ENCODE measurements at places on chromosomes 12 and 14.

DNA sequence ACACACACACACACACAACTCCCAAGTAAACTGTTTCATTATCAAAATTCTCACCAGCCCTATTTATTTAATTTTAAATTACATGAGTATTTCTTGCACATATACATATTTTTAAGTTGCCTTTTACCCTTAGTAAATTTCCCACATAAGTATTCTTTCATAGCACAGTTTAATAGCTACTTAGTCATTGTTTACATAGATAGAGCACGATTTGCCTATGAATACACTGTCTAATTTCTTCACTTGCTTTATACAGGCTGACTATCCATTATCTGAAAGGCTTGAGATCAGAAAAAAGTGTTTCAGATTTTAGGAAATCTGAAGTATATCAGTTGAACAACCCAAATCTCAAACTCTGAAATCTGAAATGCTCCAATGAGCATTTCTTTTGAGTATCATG lies 30.9 kb downstream of the NIN start:
- no peak for DNase-seq

- no peak for DNase-seq
These were observed 93.5 kb downstream of the RTN1 start for GRCh38 chr14:59777006-59777579.

GRCh38 chr14:57567220-57567619 lies 73.6 kb upstream of the CCDC198 start:
- no peak for DNase-seq

DNA sequence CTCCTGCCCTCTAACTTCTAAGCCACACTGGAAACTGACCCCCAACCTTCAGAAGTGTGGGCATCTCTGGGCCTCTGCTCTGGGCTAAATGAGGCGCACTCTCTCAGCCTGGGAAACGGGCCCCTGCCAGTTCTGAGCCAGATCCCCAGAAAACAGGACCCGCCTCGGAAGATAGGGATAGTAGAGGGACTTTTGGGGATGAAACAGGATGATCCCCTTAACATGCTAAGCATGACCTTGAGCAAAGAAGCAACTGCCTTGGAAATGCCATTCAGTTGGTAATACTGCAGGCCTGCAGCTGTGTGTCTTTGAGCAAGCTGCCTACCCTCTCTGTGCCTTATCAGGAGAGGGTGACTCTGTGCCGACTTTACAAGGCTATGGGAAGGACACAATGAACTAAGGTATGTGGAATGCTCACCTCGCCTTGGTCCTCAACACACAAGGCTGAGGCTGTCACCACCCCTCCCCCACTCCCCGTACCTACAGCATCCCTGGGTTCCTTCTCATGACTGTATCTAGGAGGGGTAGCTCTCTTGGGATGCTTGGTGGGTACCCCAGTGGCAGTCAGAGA lies 54.0 kb downstream of the NCOR2 start:
- no peak for DNase-seq

GRCh38 chr14:101813833-101814232 lies 52.3 kb downstream of the PPP2R5C start:
- DNase-seq = no peak

DNA sequence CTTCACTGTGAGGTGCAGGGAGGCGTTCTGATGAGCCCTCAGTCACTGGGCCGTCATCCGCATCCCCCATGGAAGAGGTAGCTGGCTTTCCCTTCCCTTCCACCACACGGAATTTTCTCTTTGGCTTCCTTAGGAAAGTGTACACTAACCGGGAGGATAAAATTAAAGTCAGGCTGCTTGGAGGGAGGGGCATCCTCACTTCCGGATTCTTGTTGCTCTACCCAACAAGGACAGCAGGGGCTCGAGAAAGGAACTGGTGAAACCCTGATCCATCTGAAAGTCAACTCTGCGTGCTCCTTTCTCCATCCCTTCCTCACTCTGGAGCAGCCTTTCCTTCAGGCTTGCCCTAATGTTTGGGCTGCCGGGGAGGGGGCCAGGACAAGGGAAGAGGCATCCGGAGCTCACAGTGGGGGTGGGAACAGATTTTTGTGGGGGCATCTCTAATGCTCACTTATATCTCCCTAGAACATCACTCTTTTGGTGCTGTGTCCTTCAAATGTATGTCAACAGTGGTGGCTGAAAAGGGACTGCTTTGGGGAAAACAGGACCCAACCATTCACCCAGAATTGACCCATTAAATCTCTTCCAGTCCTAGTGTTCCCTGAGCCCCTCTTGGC lies 101.4 kb upstream of the FKBP4 start:
- no peak for DNase-seq

DNA sequence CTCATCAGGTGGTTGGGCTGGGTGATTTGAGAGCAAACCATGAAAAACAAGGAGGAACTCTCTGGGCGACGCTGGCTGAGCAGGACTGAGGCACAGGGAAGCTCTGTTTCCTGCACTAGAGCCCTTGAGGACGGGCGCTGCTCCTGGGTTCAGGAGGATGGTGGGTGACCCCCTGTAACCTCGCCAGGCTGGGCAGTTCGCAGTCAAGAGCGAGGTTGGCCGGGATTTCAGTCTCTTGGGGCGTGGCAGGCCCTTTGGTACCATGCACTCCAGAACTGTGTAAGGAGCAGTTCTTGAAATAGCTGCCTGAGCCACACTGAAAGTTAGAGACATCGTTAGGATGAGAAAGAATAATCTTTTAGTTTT lies 202.2 kb downstream of the TSPAN9 start:
- DNase-seq = no peak

GRCh38 chr12:9084417-9084816 lies 31.3 kb downstream of the A2M start:
- DNase-seq = no peak

DNA sequence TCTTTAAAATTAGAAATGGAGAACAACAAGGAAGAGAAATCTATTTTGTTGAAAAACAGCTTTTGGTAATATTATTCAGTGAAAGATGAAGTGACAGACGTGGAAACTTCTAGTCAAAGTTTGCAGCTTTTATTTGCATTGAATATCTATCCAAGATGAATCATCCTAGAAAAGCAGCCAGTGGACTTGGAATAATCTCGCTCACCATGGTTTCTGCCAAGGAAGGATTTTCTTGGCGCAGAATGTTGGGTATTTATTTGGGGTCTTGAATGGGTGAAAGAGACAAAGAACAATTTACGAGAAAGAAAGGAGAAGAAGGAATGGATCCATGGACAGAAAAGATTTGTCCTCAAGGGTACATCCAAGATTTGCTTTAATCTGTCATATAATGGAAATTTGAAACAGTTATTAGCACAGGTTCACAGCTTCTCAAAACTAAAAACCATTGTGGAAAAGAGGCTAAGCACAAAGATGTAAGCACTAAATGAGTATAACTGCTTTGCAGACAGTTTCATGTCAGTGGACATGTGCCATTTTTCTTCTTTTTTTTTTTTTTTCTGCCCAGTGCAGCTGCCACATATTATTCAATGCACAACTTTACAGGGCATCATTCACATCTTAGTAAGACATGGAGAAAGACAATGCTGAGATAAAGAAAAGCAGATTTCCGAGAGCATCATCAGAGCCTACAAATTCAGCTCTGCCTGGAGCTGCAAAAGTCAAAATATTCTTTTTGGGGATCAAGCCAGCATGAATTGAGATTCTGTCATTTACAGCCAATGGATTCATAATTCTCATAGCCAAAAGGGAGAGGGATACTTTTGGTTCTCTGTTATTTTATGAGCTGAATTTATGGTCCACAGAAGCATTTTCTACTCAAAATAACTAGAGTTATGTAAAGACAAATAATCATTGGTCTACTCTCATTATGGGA lies 333.7 kb downstream of the DAD1 start:
- DNase-seq = no peak

- DNase-seq = no peak
These were observed 157.6 kb downstream of the FOXA1 start for GRCh38 chr14:37437490-37437889.

DNA sequence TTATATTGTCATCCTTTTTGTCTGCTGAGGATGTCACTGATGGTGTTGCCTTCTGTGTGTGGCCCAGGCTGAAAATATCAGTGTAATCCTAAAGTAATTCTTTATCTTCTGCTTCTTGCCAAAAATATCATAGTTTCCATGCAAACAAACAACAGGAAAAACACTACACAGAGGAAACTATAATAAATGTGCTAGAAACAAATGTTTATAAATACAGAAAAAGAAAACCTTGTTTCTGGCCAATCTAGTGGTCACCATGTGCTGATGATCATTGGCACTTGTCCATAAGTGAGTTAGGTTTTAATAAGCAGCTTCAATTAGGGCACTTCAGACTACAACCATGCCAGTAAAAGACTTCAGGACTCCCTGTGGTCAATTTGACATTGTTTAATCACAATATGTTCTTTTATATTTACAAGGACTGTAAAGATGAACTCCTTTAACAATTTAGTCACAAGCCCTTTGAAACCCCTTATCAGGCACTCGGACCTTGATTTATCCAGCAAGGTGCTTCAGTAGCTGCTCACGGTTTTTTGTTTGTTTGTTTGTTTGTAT lies 124.8 kb downstream of the TMTC3 start:
- no peak for DNase-seq

DNA sequence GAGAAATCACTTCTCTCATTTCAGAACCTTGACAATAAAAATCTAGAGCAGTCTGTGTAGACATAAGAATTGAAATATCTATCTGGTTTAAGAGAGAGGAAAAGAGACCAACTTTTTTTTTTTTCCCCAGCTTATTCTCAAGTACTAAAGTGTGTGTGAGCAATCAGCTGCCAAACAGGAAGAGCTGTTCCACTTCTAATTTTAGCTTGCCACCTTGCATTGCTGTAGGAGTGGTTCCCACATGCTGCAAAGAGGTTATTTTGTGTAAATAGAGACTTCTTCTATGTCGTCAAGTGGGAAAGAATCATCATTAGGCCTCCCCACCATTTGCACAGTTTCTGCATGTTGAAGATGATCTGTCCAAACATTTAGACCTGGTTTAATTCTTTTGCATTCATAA lies 142.6 kb downstream of the NPAS3 start:
- no peak for DNase-seq

- no peak for DNase-seq
These were observed 40.0 kb upstream of the ATF1 start for GRCh38 chr12:50723865-50724264.

- no peak for DNase-seq
These were observed 40.6 kb upstream of the LRTM2 start for GRCh38 chr12:1779783-1780182.

- DNase-seq = no peak
These were observed 28.3 kb downstream of the XRCC3 start for GRCh38 chr14:103686831-103687485.

GRCh38 chr12:38515912-38516311 lies 199.3 kb downstream of the ALG10B start:
- DNase-seq = no peak

DNA sequence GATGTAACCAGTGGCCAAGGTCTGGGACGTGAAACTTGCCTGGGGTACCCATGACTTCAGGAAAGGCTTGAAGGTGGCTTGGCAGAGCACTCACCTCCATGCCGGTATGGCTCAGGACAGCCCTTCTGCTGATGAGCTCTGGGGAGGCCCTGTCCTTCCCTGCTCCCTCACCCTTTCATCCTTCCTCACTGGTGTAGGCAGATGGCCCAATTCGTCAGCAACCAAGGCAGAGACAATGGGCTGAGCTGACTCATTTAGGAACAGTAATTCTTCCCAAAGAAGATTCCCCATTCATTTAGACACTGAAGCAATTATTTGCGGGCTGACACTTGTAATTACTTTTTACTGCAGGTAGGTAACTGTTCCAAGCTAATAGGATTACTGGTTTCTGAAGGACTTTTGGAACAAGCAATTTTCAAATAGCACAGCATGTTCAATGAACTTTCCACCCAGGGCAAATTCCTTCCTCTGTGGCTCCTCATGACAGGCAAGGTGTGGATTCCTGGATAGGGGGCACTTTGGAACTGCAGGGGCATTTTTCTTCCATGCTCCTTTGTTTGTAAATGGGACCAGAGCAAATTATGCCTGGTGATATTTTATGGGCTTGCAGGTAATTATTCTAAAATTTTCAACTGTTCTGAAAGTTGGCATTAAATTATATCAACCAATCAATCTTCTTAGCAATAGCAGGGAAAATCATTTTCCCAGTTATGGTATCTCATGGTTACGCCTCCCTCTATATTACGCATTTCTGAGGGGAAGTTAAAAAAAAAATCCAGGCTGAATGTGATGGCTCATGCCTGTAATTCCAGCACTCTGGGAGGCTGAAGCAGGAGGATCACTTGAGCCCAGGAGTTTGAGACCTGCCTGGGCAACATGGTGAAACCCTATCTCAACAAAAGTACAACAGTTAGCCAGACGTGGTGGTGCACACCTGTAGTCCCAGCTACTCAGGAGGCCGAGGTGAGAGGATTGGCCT lies 24.1 kb upstream of the NRDE2 start:
- DNase-seq = no peak

DNA sequence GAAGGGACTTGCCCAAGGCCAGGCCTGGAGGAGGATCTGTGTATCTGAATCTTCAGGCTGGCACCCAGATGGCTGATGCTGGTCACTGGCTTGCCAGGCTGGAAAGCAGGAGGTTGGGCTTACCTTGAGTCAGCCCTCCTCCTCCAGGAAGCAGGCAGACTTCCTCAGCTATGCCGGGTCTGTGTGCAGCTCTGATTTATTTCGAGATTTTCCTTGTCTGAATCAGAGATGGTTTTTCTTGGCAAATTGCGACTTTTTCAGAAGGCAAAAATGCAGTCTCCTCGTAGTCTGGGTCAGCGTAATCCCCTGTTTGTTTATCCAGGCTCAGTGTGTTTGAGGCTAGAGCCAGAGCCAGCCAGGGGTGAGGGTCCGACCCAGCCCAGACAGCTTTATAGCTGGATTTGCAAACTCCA lies 48.9 kb downstream of the SMOC1 start:
- no peak for DNase-seq

- no peak for DNase-seq
These were observed 581 bp downstream of the ARG2 start for GRCh38 chr14:67620217-67620785.

DNA sequence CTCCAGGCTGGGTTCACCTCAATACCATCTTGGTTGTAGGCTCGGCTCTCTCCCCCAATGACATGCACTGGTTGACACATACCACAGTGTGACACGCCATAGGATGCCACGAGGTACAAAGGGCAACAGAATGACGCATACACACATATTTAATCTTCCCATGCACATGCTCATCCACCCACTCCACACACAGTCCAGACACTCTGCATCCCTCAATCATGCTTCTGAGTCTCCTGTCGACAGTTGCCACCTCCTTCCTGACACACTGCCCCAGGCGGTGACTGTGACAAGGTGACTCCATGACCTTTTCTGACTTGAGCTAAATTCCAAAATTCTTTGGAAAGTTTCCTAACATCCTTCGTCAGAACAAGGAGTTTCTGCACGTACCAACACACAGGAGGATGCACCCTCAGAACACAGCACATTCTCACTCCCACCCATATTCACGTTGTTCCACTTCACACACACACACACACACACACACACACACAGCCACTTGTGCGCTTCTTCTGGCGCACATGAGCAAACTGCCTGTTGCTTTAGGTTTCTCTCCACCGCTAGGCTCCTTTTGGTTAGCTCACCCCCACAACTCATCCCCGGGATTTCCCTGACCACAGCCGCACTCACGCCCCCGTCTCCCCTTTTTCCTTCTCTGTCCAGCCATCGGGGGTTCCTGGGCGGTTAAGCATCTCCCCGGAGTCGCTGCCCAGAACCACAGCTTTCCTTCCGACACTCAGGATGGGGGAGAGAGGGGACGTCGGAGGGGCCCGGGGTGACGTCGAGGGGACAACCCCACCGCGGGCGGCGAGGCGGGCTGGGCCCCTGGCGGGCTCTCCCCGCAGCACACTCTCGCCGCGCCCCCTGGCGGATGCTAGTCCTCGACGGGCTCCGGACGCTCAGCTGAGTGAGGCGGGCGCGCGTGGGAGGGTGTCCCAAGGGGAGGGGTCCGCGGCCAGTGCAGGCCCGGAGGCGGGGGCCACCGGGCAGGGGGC lies 536 bp upstream of the WNT1 start:
- DNase-seq = no peak

All from esophagus squamous epithelium (tissue), 5 donors.